A549 (cell line): ENCODE measurements at places on chromosomes 1 and 21. TPM values are rescaled to one million over a fixed set of nuclear protein-coding genes. Genes with fewer than 3 reads are reported as not detected.

DNA sequence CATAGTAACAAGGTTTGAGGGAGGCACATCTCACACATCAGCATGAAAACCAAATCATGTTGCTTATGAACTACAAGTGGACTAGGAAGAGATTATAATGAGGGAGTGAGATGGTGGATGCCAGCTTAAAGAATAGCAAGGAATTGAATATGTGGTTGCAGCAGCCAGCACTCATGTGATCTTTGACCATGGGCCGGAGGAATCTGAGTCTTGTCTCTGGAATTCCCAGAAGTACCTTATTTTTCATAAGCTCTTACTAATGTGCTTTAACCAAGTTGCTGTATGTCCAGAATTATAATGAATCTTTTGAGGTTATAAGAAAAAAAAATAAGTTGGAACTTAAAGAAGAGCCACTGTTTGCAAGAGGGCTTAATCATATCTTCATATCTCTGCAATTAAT lies 97.0 kb downstream of the DISP1 start:
- DNase-seq = no peak

DNA sequence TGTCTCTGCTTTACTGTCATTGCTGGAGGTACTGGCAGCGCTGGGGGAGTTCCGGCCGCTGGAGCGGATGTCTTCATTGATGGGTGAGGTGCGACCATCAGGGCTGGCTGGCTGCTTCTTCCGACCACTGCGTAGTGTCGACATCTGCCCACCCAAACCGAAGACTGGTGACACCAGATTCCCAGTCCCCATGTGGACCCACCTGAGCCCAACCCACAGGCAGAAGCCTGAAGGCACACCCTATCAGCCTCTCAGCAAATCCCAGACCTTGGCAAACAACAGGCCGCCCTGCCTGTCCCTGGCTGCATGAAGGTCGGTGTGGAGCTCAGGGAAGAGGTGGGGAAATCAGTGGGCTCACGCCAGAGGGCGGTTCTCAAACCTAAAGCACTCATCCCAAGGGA lies 44.8 kb downstream of the SLC45A1 start:
- no peak for DNase-seq

Gene ARHGEF10L
- polyA plus RNA-seq = 4.1 to 5.2 TPM (median 4.4 TPM) in 3 replicates

GRCh38 chr1:100535264-100535663 lies 2.7 kb upstream of the GPR88 start:
- DNase-seq = no peak

Gene PLA2G2D
- polyA plus RNA-seq = not detected in 3 replicates

Gene HES3
- polyA plus RNA-seq = not detected in 3 replicates

DNA sequence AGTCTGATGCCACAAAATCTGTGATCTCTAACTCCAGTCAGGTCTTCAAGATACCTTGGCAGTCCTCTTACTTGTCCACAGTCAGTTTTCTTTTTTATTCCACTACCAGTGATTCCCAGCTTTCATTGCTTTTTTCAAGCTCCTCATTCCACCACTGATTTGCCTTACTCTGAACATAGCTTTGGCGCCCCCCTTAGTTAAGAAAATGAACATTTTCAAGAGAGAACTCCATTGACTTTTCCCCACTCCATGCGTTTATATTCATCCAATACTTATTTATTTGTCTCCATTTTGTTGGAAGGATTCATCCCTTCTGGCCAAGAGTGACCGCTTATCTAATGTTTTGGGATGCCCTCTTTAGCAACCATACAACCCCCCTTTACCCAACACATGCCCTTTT lies 33.9 kb upstream of the IPO9 start:
- peak; percentile 32 for DNase-seq

Gene FMO2
- polyA plus RNA-seq = not detected in 3 replicates

Gene AMY1C
- not detected in 3 replicates for polyA plus RNA-seq

DNA sequence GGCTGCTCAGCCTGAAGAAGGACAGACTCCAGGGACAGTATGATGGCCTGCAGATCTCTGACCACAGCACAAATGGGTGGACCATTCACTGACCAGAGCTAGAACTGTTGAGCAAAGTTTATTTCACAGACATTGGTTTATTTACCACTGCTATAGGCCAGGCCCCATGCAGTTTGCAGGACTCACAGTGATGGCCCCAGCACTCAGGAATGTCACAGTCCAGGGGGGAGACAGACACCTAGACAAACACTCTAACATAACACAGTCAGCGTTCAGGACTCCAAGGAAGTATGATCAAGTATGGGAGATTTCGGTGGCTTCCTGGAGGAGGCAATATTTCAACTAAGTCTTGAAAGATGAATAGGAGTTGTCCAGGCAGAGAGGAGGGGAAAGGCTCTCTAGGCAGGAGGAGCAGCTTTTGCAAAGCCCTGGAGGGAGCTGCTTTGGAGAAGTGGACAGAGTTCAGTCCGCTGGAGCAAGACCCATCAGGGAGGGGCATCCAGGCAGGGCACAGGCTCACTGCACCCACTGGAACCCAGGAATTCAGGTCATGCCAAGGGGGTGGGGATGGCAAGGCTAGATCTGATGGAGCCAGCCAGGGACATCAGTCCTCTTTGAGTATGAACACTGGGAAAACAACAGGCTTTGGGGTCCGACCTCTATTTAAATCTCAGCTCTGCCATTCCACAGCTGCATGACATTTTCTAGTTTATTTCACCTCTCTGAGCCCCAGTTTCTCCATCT lies 454.3 kb downstream of the MATN1 start:
- no peak for DNase-seq

Gene RGS8
- not detected in 3 replicates for polyA plus RNA-seq

DNA sequence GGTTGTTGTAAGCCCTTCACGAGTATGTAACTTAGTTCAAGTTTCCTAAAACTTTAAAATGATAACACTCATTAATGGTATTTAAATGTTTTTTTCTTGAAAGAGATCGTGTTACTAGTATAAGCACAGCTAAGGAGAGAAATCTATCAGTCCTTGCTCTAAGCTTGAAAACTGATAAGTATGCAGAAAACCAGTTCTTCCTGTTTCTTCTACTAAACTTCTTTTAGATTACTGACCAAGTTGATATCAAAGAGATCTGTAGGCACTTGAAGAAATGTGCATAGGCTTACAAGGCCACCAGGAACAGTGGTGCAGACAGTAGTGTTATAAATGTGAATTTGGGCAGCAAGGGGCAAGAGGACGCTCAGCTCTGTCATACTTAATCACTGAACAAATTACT lies 3.9 kb downstream of the EFCAB14 start:
- DNase-seq = no peak

Gene TTC3
- 34.0 to 36.3 TPM (median 34.2 TPM) in 3 replicates for polyA plus RNA-seq

Gene PAFAH2
- polyA plus RNA-seq = 6.3 to 7.1 TPM (median 7.0 TPM) in 3 replicates

Gene KIAA0040
- 0.20 to 0.24 TPM (median 0.21 TPM) in 3 replicates for polyA plus RNA-seq

DNA sequence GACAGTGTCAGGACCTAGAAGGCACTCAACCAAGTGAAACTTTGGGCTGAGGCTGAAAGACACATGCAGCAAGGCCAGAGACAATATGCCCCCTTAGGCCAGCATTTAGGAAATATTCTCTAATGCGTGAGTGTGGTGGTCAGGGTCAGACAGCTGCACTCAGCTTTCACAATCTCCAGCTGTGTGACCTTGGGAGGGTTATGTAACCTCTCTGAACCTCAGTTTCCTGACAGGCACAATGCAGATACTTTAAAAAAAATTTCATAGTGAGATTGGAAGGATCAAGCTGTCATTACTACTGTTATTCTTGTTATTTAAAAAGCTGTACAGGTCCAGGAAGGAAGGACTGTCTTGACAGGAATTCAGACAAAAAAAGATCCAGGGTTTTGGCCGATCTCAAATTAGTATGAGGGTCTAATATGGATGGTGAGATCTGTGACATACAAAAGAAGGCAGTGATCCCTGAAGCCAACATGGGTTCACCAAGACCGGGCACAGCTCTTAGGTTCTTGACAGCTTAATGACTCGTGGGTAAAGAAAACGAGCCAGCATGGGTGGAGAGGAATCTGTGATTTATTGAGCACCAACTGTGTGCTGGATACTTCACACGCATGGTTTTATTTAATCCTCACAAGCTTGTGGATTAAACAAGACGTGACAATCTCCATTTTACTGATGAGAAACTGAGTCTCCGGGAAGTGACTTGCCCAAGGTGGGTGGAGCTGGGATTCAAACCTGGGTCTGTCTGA lies 54.6 kb upstream of the POU3F1 start:
- DNase-seq = no peak

DNA sequence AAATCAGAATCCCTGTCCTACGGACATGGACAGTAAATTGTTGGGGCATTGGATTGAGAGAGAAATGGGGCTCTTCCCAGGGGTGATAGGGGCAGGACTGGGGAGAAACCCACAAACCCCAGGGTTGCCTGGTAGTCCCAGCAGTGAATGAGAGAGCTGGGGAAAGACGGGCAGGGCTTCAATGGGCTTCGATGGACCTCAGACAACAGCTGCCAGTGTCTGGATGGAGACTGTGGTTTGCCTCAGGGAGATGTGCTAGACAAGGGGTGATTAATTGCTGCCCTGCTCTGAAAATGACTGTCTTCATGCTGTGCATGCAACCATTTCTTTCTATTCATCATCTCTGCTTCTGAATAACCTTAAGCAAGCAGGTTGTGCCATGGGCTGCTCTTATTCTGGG lies 7.4 kb downstream of the GPR25 start:
- DNase-seq = no peak

GRCh38 chr1:171017426-171017825 lies 73.3 kb upstream of the FMO3 start:
- no peak for DNase-seq

DNA sequence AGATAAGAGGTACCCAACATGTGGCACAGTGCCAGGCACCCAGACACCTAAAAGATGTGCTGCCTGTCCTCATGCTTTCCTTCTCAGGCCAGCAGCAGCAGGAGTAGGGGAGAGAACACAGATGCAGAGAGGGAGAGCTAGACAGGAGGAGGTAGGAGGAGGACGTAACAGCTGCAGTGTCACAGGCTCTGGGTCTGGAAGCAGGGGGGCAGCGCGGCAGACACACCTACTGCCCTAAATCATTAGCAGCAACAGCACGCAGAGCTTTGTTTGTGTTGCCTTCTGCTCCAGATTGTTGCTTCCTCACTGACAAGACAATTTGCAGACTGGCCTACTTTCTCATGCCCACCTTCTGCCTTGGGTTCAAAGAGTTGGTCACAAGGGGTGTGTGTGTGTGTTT lies 196.7 kb upstream of the DAB1 start:
- no peak for DNase-seq

DNA sequence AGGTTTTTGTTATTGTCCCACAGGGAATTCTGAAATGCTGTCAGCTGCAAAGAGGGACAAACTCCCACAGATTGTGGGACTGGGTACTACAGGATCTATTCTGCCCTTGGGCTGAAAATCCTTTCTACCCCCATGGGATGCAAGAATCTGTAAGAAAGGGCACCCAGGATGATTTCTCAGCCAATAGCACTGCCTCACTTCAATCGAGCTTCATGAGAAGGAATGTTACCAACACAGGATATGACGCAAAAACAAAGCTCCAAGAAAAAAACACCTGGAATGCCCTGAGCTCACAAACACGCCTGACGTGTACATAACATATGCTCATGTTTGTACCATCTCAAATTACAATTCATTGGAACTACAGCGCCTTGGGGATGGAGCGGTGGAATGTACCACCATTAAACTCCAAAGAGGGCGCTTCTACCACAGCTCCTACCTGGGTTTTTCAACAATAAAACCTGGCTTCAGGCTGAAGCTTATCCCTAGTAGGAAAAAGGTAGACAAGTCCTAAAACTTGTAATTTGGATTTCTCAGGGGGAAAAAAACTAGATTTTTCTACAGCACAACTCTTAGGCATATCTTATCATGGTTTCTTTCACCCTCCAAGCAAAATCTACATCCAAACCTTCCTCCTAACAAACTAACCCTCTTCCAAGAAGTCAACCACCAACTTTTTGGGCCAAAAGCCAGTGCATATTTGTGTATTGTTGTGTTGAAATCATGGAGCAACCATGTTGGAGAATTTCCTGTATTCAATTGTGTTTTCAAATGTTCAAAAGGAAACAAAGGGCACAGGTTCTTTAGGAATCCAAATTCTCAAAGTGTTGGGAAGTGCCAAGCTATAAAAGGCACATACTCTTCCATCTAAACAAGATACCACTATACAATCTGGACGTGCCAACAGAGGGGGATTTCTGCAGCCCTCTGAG lies 78.9 kb downstream of the TGFBR3 start:
- DNase-seq = peak; percentile 29

Gene GPR25
- not detected in 3 replicates for polyA plus RNA-seq

Gene ITLN2
- polyA plus RNA-seq = 0.22 TPM in 1 of 3 replicates, not detected in the others

DNA sequence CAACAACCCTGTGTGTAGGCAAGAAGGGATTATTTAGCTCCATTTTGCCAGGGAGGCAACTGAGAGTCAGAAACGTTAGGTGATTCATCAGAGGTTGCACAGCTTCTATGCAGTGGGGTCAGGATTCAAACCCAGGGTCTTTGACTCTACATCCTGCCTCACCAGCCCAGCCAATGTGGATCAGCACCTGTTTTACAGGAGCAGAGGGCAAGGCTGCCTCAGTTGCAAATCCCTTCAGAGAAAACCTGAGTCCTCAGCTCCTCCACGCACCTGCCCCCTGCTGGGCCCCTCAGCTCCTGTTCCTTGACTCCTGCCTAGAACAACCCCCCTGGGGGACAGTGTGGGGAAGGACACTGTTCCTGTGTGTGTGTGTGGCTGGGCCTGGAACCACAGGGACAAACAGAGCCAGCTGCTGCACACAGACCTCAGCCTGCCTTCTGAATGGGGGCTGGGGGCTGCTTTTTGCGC lies 61.6 kb downstream of the LRRN2 start:
- DNase-seq = peak; percentile 48

DNA sequence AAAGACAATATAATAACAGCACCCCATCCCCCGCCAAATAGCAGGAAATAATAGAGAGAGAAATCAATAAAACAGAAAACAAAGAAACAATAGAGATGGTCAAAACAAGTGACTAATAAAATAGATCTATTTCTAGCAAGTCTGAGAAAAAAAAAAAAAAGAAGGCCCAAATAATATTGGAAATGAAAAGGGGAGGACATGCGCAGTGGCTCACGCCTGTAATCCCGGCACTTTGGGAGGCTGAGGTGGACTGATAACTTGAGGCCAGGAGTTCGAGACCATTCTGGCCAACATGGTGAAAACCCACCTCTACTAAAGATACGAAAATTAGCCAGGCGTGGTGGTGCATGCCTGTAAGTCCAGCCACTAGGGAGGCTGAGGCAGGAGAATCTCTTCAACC lies 18.5 kb upstream of the HCRTR1 start:
- DNase-seq = no peak

DNA sequence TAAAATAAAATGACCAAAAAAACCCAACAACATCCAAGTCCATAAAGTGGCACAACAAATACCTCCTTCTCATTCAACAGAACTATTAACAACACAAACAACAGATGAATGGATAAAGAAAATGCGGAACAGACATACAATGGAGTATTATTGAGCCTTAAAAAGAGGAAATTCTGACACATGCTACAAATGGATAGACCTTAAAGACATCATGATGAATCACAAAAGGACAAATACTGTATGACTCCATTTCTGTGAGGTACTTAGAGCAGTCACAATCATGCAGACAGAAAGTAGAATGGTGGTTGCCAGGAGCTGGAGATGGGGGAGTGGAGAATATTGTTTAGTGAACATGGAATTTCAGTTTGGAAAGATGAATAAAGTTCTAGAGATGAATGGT lies 42.6 kb downstream of the EYA3 start:
- DNase-seq = no peak
